ENCODE measurements at places on chromosomes 1 and 21. TPM values are rescaled to one million over a fixed set of nuclear protein-coding genes. Genes with fewer than 3 reads are reported as not detected.

DNA sequence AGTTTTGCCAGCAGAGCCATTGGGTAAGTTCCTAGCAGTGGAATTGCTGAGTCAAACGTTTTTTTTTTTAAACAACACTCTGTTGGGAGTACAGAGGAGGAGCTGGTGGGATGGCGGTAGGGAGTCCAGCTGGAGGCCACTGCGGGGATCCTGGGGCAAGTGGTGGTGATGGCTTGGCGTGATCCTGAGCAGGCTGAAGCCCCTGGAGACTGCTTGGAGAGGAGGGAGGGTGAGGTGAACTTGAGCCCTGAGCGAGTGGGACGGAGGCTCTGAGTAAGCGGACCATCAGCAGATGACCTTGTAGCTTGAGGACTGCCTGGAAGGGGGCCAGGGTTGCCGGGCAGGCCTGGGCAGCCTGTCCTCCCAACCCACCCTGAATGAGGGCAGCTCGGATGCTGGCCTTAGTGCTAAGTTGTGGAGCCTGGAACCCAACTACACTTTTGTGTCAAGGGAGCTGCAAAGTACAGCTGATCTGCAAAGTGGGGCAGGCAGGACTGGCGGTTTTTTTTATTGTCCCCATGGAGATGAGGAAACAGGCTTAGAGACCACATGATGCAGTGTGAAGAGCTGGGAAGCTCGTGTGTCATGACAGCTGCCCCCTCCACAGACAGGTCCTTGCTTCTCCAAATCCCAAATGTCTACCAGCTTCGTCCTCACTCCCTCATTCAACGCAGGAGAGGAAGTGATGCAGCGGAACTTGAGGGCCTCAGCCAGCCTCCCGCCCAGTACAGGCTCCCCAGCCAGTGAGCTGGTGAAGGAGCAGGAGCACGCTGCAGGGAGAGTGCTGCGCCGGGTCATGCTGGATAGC is 20.2 kb downstream of the MRPL37 start:
- DNase-seq = no peak

Gene CD1B
- not detected for total RNA-seq

DNA sequence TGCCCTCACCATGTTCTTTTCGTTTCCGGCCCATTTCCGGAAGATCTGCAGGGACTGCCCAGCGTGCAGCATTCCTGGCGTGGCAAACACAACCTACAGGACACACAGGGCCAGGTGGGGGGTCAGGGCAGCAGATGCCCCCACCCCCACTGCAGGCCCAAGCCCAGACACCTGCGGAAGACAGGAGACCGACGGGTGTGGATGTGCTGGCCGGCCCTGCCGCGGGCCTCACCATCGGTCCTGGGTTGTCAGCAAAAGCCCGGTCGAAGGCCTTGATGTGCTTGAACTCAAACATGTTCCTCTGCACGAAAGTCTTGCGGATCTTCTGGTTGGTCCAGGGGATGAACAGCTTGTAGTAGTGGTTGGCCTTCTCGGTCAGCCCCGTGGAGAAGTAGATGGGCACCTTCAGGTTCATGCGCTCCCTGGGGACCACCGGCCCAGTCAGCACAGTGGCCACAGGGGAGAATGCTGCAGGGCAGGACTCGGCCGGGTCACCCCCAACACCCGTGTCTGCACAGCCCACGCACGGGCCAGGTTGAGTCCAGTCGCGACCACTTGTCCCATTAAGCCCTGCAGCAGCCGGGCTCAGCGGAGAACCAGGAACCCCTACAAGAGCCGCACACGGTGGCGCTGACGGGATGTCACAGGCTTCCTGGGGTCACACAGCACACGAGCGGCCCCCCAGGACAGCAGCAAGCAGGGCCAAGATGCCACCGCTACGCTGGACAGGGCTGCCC is 5.3 kb downstream of the PUSL1 start:
- no peak for DNase-seq

Gene TLCD4
- 4.0 TPM for total RNA-seq

DNA sequence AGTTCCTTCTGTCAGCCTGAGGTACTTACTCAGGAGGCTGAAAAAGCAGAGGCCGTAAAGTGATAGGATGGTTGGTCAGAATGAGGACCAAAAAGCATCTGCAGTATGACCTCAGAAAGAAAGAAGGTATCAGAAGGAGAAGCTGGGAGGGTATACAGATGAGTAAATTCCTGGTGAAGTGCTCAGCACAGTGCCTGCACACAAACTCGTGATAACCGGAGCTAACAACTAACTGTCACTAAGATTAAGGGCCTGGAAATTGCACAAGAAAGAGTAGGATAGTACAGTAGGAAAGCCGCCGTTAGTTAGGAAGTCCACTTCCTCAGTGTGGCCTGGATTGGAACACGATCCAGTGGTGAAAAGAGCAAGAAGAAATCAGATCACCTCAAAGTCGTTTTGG is 62.6 kb downstream of the VPS26C start:
- DNase-seq = no peak

DNA sequence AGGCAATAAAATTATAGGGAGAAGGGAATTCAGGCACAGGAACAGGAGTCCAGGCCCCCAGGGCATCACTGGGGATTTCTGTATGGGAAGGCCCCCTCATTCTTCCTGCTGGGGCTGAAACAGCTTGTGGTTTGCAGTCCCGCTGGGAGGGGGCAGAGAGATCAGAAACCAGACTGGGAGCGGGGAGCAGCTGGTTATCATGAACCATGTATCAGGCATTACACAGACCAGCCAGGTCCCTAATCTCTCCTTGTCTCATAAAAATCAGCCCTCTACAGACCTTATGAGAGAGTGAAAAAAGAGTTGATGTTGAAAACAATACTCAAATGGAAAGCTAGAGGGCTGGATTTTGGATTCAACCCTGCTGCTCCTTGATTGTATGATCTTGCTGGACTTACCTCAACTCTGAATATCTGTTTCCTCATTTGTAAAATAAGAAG is 93.4 kb upstream of the F3 start:
- no peak for DNase-seq

- DNase-seq = no peak
Observed at GRCh38 chr1:16438516-16438915, 1.3 kb upstream of the SPATA21 start.

Gene DSCAM
- total RNA-seq = 0.21 TPM

GRCh38 chr1:150622303-150622975 is 7.0 kb downstream of the ENSA start:
- DNase-seq = no peak

DNA sequence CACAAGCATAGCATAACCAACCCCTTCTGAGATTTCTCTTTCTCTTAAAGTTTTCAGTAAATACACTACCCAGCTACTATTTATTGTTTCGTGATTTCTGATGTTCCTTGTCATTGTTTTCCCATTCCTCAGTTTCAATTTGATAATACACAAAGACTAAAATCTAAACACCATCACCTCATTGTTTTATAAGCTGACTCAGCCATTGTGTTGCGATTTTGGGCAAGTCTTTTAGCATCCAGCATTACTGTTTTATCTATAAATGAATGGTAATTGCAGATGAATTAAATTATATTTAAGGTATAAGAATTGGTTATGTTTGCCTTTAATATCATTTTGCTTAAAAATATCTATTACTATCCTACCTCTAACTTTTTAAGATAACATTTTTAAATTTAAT is 1308.5 kb downstream of the PLA2G4A start:
- DNase-seq = no peak

- no peak for DNase-seq
Observed at GRCh38 chr21:18023711-18024110, 204.6 kb upstream of the C21orf91 start.

DNA sequence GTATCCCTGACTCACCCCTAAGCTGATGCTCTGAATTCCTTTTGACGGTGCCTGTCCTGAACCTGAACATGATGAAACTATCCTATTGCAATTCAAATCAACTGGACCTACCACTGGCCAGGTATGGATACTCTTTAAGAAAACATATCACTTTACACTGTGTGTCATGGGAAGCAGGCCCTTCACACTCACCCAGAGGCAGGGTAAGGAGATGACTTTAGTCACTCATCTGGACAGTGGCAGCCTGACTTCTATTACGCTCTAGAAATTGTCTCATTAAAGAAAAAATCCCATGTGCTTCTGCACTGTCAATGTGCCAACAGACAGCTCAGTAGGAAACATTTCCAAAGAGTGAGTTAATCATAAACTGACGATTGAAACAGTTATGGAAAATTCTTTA is 94.3 kb downstream of the VAV3 start:
- no peak for DNase-seq

DNA sequence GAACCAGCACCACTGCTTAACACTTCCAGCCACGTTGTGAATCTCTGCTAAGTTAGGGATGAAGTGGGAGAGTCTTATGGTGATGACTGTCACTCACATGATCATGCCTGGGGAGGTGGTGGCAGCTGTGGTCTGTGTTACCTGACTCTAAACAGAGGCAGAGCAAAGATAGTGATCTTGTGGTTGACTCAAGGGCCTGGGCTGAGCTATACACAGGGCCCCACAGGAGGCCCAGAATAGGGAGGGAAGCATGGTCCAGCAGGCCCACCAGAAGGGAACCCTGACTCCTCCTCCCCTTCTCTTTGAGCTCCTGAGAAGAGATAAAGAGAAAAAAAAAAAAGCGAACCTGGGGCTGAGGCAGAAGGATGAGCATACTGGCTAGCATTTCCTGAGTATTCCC is 55.0 kb downstream of the PLXNA2 start:
- no peak for DNase-seq

- DNase-seq = no peak
Observed at GRCh38 chr1:54928327-54928726, 41.3 kb upstream of the DHCR24 start.

Gene C4BPB
- total RNA-seq = not detected

Gene SCP2
- 49.2 TPM for total RNA-seq

GRCh38 chr1:28867850-28868249 is 46.5 kb upstream of the EPB41 start:
- DNase-seq = no peak

Gene KCND3
- under 0.01 TPM for total RNA-seq

DNA sequence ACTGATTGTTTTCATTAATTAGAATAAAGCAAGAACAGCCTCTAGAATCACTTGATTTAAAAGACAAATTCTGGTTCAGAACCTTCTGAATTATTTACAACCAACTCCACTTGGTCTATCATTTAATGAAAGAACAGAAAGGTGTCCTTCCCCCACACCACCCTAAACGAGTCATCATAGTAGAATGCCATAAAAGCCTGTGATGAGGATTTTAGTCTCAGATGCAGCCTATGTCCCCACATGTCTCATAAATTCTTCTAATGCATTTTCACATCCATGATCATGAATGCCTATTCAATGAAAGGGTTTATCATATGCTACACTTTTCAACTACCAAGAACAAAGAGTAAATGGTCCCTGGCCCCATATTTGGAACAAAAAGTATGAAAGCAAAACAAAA is 508.1 kb downstream of the DPYD start:
- no peak for DNase-seq

Gene NEGR1
- total RNA-seq = 4.0 TPM

- no peak for DNase-seq
Observed at GRCh38 chr1:205066141-205066818, 18.0 kb downstream of the TMEM81 start.

DNA sequence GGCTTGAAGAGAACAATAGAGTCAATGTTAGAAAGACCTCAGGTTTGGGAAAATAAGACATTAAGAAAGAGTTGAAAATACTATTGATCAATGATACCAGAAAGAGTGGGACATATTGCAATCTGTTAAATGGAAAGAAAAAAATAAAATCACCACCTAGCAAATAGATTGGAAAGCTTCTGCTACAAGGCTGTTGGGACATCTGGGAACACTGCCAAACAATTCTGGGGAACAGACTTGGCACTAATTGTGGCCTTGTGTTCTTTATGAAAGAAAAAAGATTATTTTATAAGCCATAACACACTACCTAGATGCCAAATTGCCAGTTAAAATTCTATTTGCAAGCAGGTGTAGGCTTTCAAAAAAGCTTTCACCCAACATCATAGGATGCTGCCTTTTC is 137.8 kb downstream of the TSEN15 start:
- no peak for DNase-seq

DNA sequence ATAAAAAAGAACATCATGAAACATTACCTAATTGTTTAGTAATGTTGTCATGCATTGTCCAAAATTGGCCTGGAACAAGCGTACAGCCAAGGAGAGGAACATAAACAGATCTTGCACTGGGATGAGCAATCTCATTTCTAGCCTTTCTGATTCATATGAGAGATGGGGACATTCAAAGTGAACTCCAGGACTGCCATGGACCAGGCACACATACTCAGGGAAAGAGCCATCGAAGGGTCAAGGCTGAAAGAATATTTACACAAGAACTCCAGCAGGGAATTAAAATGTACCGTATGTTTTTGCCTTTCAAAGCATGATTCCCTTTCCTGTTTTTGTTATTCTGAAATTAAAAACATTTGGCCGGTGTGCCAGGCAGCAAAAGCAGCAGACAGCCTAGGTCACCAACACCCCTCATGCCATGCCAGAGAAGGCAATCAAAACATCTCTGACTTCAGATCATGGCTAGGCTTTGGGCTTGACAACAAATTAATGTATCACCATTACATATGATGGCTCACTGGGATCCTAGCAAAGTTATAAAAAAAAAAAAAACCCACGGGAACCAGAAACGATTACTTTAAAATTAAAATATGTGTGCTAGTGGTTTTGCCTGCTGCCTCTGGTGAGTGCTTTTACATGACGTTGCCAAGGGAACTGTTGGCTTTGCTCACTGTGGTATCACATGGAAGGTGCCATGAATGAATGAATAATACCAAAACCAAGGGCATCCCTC is 159.8 kb downstream of the TGFBR3 start:
- DNase-seq = no peak

Measured in kidney epithelial cell (primary cell).